ENCODE measurements at places on chromosomes 6 and 20. TPM values are rescaled to one million over a fixed set of nuclear protein-coding genes. Genes with fewer than 3 reads are reported as not detected.
A peak's percentile ranks its signal among the peaks of the same experiment; 100 is the strongest.

The NDRG3 gene
- total RNA-seq, result 46.2 TPM

The FOXQ1 gene
- total RNA-seq, result not detected

The SOBP gene
- total RNA-seq, result 0.49 TPM

The LMBRD1 gene
- 22.5 TPM for total RNA-seq

The POM121L2 gene
- total RNA-seq, result 0.12 TPM

GRCh38 chr6:6006428-6007365, at the start of gene NRN1:
TSS of gene NRN1 (minus strand) at chr6:6006925. CDS start at chr6:6006749, 176 bp downstream.
- DNase-seq, result peak; percentile 61

- peak; percentile 73 for DNase-seq
These were observed 199.2 kb upstream of the SUPT3H start for GRCh38 chr6:45576648-45577624.

DNA sequence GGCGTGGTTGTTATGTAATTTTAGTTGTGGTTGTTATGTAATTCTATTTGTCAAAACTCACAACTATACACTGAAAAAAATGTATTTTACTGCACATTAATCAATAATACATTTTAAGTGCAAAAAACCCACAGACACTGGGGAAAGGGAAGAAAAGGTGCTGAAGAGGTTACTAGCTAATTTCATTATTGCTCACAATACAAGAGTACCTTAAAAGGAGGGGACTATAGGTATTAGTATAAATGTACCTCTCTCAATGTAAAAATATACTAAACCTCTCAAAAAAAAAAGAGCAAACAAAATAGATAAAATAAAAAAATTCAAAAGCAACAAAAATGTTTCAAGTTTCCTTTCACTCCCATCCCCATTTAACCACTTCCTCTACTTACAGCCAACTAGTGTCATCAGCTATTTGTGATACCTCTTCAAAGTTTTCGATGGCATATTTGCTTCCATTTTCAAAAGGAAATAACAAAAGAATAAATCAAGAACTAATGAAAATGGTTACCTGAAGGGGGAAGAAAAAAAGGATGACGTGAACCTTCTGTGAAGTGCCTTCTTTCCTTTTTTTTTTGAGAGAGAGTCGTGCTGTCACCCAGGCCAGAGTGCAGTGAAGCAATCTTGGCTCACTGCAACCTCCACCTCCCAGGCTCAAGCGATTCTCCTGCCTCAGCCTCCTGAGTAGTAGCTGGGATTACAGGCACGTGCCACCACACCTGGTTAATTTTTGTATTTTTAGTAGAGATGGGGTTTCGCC, 30.2 kb downstream of the RANBP9 start:
- DNase-seq, result no peak

- no peak for DNase-seq
These were observed 45.5 kb upstream of the AFDN start for GRCh38 chr6:167781066-167781767.

GRCh38 chr6:169775321-169775720, 23.9 kb downstream of the ERMARD start:
- DNase-seq, result no peak

GRCh38 chr20:39825950-39826349, 863.1 kb downstream of the MAFB start:
- peak; percentile 99 for DNase-seq

GRCh38 chr20:46214824-46215488, 93.3 kb downstream of the CDH22 start:
- peak; percentile 61 for DNase-seq

DNA sequence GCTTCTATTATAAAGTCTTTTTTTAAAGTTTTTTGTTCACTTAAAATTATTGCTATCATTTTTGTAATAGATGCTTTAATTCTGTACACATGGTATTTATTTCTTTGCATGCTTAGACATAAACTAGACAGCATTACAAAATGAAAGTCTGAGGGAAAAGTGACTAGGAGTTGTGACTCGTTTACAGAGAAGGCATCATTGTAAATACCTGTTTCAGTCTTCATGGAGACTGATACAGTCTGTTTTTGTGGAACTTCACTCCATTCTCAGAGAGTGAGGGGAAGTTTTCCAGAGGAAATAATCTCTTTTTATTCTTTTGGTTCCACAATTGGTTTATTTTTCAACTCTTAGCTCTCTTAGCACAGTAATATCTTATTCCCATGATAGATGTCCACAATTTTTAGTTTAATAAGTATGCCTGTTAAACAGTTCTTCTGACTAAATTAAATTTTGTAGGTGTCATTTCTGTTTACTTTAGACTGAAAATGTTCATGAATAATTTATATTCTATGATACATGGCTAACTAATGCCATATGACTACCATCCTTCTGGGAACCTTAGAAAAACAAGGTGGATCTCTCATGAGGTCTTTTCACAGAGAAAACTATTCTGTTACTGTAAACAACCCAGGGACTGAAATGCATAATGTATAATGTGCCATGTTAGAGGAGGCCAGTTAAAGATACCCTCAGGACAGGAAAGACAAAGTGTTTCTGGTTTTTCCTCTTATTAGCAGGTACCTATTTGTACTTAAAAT, 69.2 kb downstream of the MYO6 start:
- no peak for DNase-seq

DNA sequence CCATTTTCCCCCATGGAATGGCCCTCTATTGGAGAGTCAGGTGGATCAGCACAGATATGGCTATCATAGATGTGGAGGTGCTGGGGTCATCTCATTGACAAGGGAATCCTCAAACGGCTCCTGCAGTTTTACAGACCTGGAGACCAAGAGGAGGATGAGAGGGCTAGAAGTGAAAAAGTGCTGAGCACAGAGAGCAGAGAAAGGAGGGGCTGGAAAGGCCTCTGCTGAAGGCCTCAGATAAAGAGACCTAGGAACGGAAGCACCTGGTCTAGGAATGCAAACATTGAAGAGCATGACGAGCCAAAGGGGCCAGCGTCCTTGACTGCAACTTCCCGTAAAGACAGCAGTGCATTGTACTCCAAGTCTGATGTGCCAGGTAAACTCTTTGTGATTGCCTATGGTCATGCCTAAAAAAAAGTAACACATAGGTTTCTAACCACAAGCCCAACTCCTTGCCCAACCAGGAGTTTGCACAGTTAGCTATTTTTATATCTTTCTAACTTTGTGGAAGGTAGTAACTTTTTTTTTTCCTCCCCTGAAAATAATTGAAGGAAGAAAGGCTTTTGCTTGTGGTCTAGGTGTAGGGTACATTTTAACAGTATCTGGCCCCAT, 15.2 kb downstream of the RSPH4A start:
- DNase-seq, result no peak

Measured in RPMI7951 (cell line).